ENCODE measurements at places on chromosomes 2 and 18.

- DNase-seq, result no peak
Observed at GRCh38 chr2:56688661-56689060, 504.9 kb downstream of the CCDC85A start.

- DNase-seq, result no peak
Observed at GRCh38 chr2:38922389-38922788, 32.7 kb downstream of the ARHGEF33 start.

- no peak for DNase-seq
Observed at GRCh38 chr2:190343536-190344275, at the start of gene INPP1. INPP1 (plus strand) TSS chr2:190343589; CDS start chr2:190360103, 16,514 bp downstream.

DNA sequence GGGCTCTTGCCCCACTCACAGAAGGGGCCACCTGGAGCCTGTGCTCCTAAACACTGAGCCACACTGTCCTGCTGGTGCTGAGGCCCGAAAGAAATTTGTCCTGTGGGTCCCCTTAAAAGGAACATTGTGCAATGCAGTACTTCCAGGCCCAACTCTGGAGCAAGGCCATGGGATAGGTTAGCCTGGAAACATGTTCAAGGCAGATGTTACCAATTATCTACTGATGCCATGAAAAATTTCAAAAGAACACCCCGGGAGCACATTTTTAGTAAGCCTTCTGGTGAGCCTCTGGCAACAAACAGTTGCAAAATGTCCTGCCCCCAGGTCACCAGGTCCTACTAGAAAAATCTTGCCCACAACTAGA, 12.3 kb upstream of the PTMA start:
- DNase-seq, result peak; percentile 40

- DNase-seq, result no peak
Observed at GRCh38 chr2:113218283-113219091, 44.7 kb downstream of the PSD4 start.

DNA sequence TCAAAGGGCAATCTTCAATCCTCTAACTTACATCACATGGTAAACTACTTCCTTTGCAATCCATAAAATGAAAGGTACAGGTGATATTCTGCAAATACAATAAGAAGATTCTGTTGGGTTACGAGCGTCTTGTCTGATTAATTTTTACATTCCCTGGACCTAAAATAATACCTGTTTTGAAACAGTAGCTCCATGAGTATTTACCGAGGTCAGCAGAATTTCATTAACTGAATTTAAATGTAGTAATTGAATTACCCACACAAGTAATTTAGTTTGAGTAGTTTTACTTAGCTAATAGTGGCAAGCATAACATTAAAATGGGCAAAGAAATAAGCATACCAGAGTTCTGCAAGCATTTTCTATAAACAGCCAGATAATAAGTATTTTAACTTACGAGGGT, 652.0 kb downstream of the DPP10 start:
- DNase-seq, result no peak

- DNase-seq, result no peak
Observed at GRCh38 chr18:32072321-32072720, 19.4 kb upstream of the RNF138 start.

GRCh38 chr2:72130659-72131360, 16.9 kb downstream of the CYP26B1 start:
- DNase-seq, result no peak

- DNase-seq, result no peak
Observed at GRCh38 chr2:43179942-43180341, 46.5 kb downstream of the ZFP36L2 start.

- no peak for DNase-seq
Observed at GRCh38 chr2:10864861-10865636, 46.7 kb upstream of the KCNF1 start.

DNA sequence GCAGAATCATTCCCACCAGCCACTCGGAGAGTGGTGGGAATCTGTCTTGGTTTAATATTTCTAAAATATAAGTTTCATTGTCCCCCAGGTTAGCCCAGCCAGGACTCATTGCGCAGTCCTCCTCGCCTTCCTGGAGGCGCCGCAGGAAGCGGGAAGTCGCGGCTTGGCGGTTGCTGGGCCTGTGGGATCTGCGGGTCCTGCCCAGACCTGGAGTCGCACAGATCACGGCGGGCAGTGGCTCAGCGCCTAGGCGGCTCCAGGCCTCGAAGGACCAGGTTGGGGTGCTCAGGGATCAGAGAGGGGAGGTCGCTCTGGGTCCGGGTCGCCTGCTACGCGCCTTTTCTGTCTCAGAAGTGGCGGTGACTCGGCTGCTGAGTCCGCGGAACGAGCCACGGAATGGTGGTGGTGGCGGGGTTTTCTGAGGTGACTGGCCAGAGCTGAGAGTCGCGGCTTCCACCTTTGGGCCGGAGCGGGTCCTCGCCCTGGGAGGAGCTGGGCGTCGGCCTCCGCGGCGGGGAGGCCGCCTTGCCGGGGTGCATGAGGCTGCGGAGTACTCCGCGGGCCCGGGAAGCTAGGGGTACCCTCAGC, 2.6 kb downstream of the HOXD3 start:
- no peak for DNase-seq

DNA sequence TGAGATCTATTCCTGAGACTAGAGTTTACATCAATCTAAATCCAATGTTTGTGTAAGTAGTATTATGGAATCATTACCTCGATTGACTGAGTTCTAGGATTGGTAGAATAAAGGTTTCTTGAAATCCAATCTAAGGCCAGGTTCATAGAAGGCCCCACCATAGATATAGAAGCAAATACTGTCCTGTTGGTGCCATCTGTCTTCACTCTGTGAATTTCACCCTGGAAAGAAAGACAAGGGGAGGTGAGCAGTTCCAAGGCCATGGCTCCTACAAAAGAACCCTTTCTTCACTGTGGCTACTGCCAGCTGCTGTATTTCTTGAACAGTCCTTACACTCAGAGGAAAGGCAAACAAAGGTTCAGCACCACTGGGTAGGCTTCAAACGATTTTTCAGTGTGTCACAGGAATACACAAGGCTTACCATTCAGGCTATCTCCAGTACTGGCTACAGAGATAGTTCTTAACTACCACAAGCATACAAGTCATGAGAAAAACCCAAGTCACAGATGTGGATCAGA, 137.0 kb downstream of the LRP2 start:
- DNase-seq, result no peak

DNA sequence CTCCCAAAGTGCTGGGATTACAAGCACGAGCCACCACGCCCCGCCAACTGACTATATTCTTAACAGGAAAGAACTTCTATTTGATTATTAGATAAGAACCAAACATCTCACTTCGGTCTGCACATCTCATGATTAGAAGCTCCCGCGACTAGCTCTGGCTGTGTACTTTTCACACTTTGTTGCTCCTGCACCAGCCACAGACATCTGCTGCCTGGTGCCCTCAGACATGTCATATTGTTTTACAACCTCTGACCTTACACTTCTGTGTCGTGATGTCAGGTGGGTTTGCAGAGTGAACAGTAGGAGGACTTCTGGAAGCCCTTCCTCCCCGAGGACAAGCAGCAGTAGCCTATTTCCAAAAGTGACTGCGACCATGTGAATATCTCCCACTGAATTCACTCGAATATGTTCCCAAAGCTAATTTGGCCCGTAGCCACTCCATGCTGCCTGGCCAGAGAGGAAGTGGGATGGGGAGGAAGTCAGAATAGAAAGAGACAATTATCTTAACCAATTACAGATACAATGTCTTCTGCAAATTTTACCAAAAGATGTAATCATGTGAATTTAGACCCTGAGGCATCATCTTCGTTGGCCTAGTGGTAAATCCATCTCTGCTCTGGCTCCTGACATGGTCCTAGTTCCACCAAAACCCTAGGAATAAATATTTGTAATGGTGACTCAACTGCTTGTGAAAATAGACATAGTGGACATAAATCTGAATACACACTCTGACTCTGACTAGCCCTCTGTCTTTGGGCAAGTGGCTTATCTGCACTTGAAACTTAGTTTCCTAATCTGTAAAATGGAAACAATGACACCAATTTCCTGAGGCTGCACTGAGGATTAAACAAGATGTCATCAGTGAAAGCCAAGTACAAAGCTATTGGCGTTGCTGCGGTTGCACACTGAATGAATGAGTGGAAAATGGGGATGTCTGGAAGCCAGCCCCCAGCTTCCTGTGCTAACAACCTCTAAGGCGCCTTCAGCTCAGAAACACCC, 406.1 kb downstream of the LRATD1 start:
- no peak for DNase-seq

DNA sequence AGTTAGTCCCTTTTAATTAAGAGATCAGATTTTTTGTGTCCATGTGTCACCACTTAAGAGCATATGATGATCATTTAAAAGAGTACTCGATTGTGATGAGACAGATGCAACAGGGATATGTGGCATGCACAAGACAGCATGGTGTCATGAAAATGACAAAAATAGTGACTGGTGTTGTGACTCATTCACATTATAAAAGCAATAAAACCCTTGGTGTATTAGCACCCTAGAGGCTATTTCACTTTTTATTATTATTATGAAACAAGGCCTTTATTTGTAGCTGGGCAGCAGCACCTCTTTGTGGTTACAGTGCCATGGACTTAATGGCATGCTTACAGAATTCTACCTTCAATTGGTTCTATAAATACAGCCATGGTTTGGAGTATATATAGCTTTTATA, 1296.0 kb upstream of the ZEB2 start:
- no peak for DNase-seq

DNA sequence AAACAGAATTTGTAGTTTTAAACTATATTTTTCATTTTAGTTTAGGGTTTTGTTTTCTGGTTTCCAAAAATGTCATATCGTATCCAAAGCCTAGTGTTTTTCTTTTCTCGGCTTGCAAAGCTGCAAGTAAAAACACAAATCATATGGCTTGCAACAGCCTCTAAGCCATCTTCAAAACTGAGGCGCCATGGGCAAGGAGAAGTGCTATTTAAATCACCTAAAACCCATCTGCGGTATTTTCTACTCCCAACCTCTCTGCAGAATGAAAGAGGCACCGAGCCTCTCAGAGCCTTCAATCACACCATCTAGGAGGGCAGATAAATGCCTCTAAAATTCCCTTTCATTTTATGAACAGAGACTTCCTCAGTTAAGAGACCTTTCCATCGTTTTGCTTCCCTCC, 25.2 kb downstream of the FECH start:
- no peak for DNase-seq

DNA sequence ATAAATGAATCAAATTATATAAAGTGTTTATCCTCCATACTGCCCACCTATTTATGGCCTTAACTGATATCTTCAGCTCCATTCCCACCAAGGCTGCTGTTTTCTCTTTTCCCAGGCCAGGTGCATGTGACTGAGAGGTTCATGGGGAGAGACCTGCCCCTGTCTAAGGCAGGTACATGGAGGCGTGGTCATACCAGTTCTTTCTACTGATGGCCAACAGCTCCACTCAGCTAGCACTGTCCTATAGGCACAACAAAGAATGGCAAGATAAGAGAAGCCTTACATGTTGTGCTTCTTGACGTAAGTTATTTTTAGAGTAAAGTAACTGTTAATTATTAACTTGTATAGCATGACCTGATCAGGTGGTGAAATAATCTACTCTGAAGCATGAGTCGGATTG, 16.8 kb downstream of the AKAIN1 start:
- DNase-seq, result no peak

DNA sequence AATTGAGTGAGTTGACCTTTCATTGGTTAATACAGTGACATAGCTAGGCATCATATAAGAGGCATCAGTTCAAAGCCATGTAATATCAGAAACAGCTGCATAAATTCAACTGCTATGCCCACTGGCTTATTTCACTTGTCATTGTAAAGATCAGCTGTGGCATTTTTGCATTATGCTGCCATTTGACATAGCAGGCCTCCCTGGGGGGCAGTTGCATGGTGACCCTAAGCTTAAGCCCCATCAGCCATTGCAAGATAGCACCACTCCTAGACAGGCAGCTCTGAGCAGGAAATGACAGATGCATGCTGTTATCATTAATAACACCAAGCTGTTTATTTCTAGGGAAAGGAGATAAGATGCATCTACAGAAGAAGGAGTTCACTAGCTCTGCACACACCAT, 233.4 kb upstream of the CNTNAP5 start:
- DNase-seq, result no peak

DNA sequence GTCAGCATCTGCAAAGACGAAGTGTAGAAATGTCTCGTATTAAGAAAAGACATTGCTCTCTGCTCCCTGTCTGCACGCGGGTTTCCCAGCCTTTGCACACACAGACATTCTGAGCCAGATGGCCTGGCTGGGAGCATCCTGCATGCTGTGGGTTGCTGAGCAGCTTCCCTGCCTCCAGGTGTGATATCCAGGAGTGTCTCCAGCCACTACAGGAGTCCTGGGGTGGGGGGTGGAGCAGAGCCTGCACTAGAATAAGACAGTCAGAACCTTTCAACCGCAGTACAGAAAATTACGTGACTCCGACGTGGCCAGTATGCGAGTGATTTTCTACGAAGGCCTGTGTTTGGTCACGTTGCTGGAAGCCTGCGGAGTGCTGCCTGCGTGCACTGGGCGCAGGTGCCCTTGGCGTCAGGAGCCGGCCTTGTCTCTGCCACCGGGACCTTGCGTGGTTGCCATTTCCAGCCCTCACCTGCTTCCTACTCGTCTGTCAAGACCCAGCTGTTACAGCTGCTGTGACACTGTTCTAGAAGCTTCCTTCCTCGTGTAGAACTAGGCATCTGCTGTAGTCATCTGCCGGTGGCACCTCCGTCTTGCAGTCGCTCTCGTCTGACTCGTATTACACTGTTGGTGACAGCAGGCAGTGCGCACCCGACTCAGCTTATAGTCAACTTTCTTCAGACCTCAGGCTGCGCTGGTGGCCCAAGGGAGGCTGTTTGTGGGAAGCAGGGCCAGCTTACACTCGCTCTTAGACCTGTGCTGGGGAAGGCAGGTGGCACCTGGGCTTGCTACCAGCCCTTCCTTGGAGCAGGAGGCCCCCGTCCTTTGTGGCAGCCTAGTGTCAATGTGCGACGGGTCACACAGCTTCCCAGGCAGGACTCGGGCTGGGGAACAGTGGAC, 11.2 kb downstream of the CTDP1 start:
- DNase-seq, result no peak

DNA sequence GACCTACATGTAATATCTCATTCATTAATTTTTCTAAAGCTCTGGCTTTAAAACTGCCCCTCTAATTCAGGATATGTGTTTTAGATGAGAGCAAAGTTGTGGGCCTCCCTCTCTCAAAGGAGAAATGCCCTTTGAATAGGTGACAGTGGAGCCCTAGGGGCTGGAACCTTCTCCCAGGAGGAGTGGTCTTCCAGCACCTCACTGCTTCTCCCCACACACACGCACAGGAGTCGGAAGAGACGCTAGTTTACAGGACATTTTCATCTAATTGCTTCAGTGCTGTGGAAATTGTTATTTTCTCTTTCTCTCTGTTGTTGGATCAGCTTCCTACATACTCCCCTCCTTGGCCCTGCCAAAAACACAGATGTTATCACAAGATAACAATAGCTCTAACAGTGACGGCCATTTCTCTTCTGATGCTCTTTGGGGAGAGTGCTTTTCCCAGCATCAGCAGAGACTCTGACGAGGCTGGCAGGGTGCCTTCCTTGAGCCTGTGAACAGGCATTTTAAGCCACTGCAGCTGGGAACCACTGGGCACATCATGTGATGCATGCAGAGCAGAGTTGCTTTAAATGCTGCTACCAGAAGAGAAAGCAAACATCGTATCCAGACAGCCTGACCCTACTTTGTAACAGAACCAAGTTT, 209.4 kb upstream of the SP5 start:
- no peak for DNase-seq
